ENCODE measurements at places on chromosomes 1 and 21.

DNA sequence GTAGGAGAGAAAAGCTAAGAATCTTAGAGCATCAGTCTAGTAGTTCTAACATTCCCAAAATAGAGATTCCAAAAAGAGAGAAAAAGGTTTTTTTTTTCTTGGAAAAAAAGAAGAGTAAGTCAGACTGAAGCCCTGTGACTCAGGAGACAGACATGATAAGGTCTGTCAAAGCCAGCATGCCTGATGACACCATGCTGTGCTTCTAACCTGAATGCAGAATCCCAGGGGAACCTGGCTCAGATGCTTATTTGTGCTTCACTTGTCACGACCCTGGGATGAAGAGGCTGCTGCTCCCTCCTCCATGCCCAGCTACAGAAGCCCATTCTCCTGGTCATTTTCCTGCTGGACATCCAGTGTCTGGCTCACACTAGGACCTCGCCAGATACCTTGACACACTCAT is 44.3 kb downstream of the ERICH3 start:
- no peak for DNase-seq

DNA sequence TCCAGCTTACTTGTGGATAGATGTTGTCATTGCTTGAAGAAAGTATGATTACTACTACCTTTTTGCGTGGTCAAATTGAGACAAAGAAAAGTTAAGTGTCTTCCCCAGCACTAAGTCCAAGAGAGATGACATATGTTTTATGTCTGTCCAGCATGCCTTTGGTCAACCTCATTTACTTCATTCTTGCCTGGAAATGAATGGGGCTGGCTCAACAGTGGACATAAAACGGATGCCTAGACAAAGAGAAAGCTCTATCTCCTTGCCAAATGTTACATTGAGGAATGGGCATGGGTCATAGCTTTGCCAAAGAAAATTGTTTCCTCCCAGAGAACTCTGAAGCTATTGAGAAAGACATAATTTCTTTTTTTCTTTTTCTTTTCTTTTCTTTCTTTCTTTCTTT is 82.4 kb upstream of the PLPPR4 start:
- DNase-seq: no peak

GRCh38 chr1:201516511-201517127 is 9.7 kb upstream of the CSRP1 start:
- DNase-seq: peak; percentile 14

DNA sequence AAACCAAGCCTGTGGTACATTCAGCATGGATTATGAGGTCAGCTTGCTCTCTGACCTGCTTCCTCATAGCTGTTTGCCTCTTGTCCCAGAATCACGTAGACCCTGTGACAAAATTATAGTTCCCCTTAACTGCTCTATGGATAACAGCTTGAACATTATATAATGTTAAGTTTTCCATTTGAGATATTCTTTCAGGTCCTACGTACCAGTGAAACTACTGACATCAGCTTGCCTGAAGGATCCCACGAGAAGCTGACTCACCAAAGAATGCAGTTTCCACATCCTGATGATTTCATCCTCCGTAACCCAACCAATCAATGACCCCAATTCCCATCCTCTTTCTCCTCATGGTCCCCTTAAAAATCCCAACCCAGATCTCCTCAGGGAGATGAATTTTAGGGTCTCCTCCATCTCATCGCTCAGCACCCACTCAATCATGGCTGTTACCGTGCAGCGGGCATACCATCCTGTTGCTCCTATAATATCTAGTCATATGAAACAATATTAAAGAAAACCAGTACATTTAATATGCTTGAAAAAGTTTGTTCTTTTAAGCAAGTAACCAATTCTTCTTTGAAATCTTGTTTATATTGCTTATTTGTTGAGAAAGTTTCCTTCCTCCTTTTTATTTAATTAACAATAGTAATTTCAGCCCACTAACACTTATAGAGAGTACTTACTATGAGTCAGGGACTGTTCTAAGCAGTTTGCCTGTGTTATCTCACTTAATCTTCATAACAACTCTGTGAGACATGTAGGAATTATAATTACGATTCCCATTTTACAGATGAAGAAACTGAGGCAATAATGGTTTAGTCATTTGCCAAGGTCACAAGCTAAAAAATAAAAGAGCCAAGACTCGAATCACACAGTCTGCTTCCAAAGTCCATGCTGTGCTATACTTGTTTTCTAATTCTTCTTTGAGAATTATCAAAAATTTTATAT is 27.4 kb downstream of the CHML start:
- no peak for DNase-seq

DNA sequence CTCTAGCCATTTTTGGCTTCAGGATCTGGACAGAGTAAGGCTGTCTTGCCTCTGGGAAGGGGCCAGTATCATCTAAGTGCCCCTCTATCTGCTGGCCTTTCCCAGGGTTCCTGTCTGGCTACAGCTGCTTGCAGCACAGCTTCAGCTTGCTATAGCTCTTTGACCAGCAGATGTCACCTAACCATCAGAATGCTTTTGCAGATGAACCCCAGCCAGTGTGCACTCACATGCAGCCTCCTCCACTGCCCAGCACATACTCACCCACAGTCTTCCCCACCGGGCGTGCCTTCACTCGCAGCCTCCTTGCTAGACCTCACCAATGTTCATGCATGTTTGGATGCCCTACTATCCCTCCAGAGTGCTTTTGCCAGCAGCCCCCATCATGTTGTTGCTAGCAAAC is 769.0 kb downstream of the BRINP3 start:
- peak; percentile 25 for DNase-seq

- peak; percentile 9 for DNase-seq
Observed at GRCh38 chr1:84701376-84701775, 11.1 kb upstream of the SSX2IP start.

GRCh38 chr1:93600663-93601062 is 81.0 kb downstream of the BCAR3 start:
- no peak for DNase-seq

DNA sequence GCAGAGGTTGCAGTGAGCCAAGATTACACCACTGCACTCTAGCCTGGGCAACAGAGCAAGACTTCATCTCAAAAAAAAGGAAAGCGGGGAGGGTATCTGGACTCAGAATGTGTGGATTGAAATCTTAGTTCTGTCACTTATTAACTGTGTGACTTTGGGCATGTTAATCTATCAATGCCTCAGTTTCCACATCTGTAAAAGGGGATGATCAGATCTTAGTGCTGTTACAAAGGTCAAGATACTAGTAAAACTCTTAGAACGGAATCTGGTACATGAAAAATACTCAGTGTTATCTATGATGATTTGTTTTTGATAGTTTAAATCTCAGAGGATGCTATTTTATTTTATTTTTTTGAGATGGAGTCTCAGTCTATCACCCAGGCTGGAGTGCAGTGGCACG is 10.5 kb downstream of the FAM76A start:
- DNase-seq: no peak

DNA sequence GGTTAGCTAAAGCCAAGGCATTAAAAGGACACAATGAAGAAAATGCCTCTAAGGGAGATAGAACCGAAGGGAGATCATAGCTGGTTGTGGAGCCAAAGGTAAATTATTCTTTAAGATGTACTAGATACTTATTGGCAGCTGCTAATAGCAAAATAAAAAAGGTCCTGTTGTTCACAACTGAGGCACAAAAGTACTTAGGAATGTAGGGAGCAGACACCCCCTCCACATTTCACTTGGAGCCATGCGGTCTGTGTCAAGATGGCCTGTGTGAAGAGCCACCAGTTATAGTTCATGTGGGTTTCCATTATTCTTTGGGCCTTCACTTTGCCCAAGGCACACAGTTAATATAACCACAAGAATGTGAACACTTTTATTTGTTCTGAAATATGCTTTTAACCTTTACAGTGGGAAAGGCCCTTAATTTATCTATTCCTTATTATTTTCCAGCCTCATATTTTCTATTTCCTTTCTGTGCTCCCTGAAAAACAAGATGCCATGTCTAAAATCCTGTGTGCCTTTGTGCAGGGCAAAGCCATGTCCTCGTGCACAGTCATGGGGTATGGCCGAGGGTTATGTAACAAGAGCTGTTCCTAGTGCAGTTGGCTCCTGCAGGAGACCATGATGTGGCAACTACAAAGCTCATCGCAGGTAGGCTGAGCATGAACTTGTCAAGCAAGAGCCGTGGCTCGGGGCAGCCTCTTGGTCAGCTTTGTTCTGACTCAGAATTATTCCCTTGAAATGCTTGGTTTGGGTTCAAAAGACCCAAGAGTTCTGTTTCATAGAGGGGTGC is 16.2 kb upstream of the WDR26 start:
- DNase-seq: no peak
